Activated gamma-delta T cell treated with anti-CD3 and anti-CD28 coated beads, Interleukin-2, amount 50 U/mL, for 16 hours (primary cell): ENCODE measurements at places on chromosomes 5 and 9.

GRCh38 chr5:67643536-67643935 lies 446.9 kb upstream of the CD180 start:
- no peak for DNase-seq

DNA sequence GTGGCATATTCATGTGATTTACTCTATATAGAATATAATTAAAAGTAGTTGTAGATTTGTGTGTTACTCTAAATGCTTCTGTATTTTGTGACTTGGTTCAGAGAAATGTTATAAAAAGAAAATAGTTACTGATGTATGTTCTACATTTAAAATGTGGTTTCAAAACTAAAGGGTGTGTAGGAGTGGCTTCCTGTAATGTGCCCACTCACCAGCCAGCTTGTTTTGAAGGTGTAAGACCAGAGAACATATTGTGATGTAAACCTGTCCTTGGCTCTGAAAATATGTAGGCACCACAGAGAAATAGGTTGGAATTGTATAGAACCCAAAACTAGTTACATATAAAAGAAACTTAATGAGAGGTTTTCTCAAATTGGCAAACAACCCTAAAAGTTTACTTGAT lies 51.2 kb upstream of the ARRDC3 start:
- no peak for DNase-seq

GRCh38 chr9:129027224-129027684 lies 877 bp downstream of the SH3GLB2 start:
- no peak for DNase-seq

- no peak for DNase-seq
Observed at GRCh38 chr5:14101922-14102321, 41.2 kb upstream of the TRIO start.

DNA sequence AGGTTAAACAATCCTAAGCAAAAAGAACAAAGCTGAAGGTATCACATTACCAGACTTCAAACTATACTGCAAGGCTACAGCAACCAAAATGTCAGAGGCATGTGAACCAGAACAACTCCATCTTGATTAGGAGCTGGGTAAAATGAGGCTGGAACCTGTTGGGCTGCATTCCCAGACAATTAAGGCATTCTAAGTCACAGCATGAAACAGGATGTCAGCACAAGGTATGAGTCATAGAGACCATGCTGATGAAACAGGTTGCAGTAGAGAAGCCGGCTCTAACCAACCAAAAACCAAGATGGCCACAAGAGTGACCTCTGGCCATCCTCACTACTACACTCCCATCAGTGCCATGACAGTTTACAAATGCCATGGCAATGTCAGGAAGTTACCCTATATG lies 252.0 kb downstream of the RASEF start:
- DNase-seq, result no peak

DNA sequence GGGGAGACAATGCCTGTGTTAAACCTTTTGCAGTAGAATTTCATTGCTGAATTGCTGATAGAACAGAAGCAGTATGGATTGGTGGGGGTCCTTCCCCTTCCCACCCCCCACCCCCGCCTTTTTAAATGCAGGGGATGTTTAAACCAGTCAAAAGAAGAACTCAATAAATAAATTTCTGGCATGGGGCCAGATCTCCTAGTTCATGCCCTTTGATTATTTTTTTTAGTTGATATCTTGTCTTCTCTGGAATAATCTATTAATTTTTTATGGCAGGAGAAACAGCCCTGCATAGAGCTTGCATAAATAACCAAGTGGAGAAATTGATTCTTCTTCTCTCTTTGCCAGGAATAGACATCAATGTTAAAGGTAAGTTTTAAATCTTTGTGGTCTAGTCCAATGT lies 72.8 kb downstream of the SLF1 start:
- DNase-seq, result no peak

DNA sequence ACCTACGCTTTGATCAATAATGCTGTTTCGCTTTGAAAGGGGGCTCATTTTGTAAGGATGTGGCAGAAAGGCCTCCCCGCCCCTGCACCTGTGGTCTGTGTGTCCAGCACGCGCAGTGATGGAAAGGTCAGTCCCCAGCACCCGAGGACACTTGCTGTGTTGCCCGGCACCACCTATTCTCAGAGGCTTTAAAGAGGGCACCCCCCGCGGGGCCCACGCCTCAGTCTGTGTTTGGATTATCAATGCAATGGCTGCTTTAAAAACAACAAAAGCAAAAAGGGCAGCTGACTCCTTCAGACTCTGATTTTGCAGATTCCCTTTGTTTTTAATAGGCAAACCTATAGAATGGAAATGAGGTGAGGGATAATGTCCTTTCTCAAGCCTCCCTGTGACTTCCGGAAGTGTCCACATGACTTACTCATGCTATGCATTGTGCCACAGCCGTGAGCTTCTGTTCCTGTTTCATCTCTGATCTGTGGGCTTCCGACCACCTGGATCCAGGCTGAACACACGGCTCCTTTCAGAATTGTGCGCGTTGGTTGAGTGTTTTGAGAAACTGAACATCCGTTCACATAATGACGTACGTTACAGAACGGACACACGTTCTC lies 416.2 kb downstream of the IRX2 start:
- no peak for DNase-seq

- DNase-seq, result no peak
Observed at GRCh38 chr5:32586276-32586599, 881 bp downstream of the SUB1 start.

DNA sequence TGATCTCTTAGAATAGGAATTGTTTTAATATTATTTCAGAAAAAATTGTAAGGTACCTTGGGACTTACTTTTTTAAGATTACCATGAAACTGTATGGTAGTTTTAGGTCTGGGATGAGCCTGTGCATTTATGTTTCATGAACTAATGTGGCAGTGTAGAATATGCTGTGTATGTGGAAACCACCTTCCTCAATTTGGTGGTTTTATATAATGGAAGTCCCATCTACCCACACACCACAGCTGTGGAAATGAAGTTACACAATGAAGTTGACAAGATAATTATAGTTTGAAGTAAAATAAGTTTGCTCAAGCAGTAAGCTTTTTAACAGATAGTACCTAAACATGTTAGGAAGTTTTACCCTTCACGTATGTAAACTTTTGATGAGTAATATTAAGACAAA lies 24.4 kb downstream of the WDR36 start:
- no peak for DNase-seq

- DNase-seq, result no peak
Observed at GRCh38 chr5:130077007-130077406, 172.7 kb downstream of the CHSY3 start.

- peak; percentile 51 for DNase-seq
Observed at GRCh38 chr9:121369595-121370265, at the start of gene STOM. TSS of gene STOM (minus strand) at chr9:121370250. CDS start at chr9:121370187, 63 bp downstream.

- no peak for DNase-seq
Observed at GRCh38 chr5:72301557-72301956, 18.5 kb downstream of the MRPS27 start.

DNA sequence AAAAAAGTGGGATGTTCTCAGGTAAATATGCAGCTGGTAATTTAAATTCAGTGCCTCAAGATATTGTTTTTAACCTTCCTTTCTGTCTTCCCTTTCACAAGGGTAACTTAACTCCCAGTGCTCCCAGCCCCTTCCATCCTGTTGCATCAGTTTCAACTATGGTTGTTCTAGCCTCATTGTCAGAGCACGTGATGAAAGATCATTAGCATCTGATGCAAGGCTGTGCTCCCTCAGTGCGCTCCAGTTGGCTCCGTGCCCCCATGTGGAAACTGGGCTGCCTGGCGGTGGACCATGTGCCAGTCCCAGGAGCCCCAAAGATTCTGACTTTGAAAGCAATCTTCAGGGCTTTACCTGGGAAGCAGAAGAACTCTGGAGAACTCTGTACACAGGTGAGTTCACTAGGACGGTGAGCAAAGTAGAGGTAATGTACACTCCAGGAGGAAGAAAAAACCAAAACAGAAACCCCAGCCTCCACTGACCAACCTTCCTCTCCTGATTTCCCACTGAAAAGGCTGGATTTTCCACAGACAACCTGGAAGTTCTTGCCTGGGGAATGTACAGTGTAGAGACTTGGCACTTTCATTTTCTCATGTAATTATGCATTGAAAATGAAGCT lies 96.9 kb downstream of the SLC1A3 start:
- DNase-seq, result no peak

DNA sequence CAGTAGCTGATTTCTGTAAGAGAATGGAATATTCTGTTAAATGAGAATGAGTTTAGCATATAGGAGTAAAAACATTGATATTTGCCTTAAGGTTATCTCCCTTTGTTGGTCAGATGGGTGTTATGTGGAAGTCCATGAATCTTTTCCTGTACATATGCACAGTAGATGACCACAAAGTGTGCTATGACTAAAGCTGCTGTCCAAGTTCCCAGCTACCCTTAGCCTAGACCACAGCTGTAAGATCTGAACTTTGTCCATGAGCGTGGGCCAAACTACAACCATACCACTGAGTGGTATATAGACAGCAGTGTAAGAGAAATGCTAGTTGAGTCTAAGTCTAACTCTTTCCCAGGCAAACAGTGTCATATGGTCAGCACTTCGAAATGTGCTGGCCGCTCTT lies 48.8 kb downstream of the CD180 start:
- DNase-seq, result no peak

- no peak for DNase-seq
Observed at GRCh38 chr5:82295144-82295543, 17.0 kb upstream of the RPS23 start.

DNA sequence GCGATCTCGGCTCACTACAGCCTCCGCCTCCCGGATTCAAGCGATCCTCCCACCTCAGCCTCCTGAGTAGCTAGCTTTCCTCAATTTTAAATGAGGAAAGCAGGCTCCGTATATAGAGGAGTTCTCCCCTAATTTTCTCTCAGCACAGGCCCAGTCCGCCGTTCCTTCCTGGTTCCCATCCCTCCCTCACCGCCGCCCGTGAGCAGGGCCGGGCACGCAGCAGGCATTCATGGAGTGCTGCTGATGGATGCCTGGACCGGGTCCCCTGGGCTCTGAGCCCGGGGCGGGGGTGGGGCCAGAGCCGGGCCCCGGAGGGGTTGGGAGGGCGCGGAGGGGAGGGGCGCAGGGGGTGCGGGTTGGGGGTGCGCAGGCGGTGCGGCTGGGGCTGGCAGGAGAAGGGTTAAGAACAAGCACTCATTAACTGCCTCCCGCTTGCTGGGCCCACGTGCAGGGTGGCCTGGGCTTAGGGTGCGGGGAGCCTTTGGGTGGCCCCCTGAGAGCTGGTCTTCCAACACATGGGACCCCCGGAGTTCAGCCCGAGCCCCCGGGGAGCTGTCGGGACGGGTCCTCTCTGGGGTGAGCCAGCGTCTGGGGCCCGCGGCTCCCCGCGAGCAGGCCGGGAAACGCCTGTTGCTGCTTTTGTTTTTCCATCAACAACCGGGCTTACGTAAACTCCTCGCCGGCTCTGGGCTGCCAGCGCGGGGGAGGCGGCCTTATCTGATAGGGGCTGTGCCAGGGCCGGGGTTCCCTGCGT lies 33.7 kb downstream of the LHX2 start:
- DNase-seq, result no peak

DNA sequence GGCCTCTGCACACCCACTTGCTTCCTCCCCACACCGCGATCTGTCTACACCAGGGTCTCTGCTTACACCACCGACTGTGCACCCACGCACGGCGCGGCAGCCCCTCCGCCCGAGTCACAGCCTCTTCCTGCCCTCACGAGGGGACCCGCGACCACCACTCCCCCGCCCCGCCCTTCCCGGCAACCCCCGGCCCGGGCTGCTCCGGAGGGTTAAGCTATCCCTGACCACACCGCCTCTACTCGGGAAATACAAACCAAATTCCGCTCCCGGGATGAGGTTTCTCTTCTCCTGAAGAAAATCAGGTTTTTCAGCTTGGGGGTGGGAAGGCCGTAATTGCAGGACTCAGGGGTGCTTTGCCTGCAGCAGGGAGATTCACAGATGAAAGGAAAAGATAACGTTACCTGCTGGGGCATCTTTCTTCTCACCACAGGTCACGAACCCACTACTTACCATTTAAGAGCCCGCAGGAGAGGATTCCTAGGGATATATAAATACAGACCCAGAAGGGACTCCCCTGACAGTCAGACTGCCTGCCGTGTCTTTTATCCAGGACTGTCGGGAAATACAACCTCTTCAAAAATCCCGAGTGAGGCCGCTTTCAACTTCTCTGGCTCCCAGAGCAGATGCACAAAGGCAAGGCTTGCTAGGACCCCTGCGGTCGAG lies 63.5 kb downstream of the ROR2 start:
- no peak for DNase-seq

DNA sequence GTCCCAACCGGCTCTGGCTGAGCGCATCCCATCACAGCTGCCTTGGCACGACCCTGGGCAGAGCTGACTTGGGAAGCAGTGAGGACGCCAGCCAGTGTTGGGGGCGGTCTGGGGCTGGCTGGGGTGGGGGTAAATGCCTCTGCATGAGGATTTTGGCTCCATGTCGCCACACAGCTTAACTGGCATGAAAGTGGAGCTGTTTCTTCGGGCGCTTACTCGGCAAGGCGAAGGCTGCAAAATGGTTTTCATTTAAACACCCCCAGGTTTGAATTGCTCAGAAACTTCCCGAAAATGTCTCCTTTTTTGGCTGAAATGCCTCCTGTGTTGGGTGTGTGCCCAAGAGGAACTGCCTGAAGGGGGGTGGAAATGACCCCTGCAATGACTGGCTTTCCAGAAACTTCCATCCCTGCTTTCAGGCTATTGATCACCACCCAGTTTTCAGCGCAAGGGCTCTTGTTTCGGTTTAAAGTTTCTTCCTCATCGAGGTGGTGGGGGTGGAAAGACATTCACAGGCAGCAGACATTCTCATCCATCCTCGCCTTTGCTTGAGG lies 38.3 kb downstream of the PTGES start:
- no peak for DNase-seq

DNA sequence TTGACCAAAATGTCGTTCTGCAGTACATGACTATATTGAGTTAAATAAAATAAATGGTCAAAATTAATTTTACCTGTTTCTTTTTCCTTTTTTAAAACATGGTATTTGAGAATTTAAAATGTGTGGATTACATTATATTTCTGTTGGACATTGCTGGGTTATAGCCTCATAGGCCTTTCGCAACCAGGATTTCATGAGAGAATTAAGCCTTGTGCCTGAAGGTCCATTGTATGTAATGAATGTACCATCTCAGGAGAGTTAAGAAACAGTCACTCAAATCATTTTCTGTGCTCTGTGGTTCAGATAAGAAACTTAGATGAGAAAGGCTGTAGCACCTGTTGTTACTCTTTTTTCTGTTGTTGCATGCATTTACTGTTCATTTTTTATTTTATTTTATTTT lies 103.5 kb downstream of the ANGPTL2 start:
- no peak for DNase-seq

GRCh38 chr5:89988129-89988810 lies 421.3 kb downstream of the CETN3 start:
- no peak for DNase-seq

DNA sequence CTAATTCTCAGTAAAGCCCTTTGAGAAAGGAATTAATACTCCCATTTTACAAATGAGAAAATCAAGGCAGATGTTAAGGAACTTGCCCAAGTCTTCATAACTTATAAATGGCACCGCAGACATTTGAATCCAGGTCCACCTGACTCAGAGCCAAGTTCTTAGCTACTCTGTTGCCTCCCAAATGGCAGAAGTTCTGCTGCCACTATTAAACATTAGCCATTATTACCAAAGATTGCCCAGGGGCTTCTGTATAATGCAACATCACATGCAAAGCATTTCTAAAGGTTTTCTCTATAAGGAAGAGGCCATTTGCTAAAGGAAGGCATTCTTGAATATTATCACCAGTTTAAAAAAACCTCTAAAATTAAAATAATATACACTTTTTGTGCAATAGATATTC lies 28.3 kb downstream of the TPD52L3 start:
- DNase-seq, result no peak

GRCh38 chr5:139486201-139486600 lies 3.6 kb upstream of the STING1 start:
- no peak for DNase-seq
